ENCODE measurements at places on chromosomes 1 and 21.

DNA sequence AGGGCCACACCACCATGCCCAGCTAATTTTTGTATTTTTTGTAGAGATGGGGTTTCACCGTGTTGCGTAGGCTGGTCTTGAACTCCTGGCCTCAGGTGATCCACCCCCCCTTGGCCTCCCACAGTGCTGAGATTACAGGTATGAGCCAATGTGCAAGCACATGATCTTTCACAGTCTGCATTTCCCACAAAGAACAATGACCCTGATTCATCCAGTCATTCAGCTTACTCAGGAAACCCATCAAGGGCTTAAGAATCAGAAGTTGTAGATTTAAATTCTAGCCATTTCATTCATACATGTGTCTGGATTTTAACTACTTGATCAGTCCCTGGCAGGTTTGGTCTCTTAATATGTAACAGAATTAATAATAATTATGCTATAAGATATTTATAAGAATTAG lies 2065.7 kb downstream of the MRPL39 start:
- no peak for DNase-seq

DNA sequence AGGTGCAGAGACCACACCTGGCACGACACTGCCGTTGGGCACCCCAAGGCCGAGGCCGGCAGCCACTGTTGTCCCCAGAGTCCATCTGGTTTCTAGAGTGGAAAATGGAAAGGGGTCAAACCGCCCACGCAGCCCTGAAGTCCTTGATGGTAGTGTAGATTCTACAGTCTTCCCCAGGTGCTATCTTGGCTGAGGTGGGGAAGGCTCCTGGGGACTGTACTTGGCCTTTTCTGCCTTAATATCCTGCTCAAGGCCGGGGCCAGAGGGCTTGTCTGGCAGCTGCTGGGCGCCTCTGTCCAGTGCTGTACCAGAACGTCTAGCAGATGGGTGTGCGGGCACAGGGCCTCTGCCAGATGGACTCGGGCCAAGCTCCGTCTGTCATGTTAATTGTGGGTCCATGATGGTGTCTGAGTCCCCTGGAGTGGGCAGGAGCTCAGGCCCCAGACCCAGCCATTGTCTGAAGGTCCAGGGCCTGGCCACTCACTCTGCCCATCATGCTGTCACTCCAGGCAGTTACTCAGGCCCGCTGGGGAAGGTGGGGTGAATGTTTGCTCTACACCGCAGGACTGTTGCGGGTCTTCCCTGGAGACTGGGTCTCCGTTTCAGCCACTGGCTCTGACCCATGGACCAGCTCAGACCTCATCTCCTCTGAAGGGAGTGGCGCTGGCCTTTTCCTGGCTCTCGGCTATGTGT lies 161.9 kb upstream of the COL6A1 start:
- no peak for DNase-seq

- DNase-seq: no peak
Measured at GRCh38 chr1:212158912-212159796, 123.6 kb downstream of the DTL start.

DNA sequence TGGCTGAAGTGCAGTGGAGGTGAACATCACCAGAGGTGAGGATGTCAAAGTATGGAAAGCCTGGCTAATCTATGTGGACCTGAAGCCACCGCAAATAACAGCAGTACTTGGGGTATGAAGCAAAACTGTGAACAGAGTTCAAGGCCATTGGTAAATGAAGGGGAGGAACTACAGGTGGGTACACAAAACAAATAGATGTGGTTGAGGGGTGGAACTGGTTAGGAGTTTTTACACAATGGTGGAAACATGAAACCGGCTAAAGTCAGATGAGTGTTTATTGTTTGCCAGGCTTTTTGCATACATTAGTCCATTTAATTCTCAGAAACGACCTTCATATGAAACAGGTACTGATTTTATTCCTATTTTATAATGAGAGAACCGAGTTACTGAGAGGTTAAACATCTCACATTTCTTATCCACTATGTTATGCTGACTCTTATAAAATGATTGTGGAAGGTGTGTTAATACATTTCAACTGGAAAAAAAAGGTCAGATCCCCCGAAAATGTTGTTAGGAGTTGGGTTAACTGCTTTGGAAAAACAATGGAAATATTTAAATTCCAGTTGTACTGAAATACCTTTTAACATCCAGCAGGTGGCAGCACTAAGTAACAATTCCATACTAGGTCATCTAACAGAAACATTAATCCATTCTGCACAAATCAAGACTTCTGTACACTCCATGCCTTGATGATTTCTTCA lies 44.3 kb upstream of the GTF2B start:
- DNase-seq: peak; percentile 20

DNA sequence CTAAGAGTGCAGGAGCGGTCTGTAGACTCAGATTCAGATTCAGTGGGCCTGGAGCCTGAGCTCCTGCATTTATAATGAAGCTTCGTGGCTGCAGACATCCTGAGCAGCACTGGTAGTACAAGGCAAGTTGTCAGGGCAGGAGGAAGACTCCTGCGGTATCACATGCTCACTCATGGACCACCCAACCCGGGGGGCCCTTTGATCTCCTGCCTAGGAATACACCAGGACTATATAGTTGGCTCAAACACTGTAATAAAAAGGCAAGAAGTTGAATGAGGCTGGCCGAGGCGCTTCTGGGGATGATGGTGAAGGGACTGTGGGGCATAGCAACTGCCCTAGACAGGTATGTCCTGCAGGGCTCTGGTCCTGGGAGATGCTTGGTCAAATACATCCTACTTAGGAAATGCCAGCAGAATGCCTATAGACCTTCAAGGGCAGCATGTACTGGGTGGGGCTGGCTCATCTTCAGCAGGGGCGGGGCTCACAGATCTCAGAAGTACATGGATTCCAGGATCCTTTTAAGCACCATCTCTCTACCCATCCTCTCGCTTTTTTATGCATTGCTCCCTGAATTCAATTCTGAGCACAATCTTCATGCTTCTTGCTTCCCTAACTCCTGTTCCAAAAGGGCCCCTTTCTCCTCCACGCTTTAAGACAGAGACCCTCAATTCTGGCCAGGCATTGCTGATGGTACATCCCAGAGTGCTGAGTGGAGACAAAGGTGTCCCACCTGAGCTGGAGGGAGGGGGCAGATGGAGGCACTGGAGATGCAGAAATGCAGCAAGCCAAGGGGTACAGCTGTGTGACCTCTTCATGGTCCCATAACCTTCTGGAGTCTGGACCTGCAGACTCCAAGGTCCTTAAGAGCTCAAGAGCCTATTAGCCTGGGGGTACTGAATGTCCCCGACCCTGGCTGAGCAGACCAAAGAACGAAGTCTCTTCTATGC lies 2.1 kb upstream of the RAP1GAP start:
- no peak for DNase-seq

DNA sequence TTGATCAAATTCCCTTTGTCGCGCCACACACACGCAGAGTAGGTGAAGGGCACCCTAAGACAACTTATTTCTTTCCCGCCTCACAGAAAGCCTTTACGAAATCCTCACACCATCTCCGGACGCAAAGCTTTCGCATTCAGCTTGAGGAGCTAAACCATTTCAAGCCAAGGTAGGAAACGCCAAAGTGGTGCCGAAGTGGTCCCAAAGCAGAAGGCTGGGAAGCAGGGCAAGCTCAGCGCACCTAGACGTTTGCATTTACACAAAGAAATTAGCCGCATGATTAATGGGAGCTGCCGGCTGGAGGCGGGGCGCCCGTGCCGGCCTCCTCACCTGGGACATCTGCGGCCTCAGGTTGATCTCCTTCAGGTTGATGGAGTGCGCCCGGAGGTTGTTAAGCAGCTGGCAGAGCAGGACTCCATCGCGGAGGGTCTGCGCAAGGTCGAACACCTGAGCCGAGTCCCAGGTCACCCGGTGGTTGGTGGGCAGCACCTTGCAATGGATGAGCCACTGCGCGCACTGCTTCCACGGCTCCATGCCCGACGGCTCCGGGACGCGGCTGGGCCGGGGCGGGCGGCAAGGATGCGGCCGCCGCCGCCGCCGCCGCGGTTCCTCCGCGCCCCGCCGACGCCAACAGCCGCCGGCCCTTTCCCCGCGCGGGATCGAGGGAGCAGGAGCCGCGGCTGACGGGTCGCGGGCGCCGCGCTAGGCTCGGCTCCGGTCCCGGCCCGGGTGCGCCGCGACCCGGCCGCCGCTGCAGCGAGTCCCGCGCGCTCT lies 457 bp downstream of the VAV3 start:
- DNase-seq: no peak

GRCh38 chr1:219430419-219430818 lies 182.5 kb downstream of the ZC3H11B start:
- no peak for DNase-seq

GRCh38 chr1:112672009-112672408 lies 2.5 kb upstream of the MOV10 start:
- no peak for DNase-seq

DNA sequence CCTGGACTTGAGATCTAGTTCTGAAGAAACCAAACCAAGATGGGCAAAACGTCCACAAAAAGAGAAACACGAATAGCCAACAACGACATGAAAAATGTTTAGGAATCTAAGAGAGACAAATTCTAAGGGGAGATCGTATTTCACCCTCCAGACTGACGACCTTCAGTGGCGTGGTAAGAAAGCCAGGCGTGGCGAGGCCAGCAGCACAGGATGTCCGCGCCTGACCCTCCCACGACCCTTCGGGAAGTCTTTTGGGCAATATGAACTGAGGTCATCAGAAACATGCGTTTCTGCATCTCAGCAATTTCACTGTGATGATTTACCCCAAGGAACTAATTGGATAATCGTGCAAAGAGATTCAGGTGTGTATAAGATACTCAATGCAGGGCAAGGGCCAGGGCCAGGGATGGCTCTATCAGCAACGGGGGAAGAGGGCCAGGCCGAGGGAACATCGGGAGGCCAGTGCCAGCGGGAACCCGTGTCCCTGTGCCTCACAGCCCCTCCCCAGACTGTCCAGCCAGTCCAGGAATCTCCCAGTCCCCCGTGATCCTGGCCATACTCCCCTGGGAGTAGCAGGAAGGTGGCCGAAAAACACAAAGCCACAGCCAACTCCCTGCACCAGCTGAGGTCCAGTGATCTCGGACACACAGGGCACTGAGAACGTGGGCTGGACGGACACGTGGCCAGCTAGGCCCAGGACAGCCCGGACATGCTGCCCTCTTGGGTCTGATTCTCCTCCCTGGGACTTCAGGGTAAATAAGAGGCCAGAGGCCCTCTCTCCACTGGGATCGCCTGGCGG lies 53.6 kb upstream of the ADARB1 start:
- no peak for DNase-seq

DNA sequence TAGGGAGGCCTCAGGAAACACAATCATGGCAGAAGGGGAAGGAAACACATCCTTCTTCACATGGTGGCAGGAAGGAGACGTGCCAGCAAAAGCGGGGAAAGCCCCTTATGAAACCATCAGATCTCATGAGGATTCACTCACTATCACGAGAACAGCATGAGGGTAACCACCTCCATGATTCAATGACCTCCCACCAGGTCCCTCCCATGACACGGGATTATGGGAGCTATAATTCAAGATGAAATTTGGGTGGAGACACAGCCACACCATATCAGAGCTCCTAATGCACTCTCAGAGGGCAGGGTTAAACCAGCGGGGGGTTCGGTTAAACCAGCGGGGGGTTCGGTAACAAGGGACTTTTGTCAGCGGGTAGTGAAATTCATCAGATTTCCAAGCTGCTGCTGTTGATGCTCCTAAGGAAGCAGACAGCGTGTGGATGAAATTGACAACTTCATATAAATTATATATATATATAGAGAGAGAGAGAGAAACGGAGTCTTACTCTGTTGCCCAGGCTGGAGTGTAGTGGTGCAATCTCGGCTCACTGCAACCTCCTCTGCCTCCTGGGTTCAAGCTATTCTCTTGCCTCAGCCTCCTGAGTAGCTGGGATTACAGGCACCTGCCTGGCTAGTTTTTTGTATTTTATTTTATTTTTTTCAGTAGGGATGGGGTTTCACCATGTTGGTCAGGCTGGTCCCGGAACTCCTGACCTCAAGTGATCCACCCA lies 4.2 kb downstream of the CSTB start:
- no peak for DNase-seq

GRCh38 chr1:9048551-9048950 lies 20.9 kb downstream of the SLC2A5 start:
- no peak for DNase-seq

Data from GM18507 (cell line).